Iris pigment epithelial cell (primary cell): ENCODE measurements at places on chromosomes 3 and 15.

GRCh38 chr3:112744825-112745566 lies 101.7 kb downstream of the CD200R1L start:
- DNase-seq: no peak

DNA sequence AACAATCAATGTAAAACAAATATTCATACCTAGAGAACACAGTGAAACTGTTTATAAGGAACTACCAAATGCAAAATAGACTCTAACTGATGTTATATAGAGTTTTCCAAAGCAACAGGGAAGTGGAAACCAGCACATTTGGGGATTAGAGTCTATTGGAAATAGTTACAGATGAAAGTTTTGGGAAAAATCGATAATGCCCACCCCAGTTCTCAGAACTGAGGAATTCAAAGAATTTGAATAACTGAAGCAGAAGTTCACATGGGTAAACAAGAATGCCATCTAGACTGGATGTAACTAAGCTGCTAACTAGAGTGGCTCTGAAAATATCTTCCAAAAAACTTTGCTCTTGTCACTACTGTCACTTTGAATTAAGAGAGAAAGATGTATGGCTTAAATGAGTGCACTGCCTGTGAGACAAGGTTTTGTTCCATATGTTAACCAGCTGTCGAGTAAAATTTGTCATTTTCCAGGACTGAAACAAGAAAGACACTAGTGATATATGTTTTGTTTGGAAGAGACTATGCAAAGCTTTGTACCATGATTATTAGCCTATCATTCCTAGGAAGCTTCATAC lies 9.2 kb upstream of the DENND4A start:
- DNase-seq: no peak

GRCh38 chr3:148510116-148510515 lies 187.6 kb upstream of the AGTR1 start:
- DNase-seq: no peak

DNA sequence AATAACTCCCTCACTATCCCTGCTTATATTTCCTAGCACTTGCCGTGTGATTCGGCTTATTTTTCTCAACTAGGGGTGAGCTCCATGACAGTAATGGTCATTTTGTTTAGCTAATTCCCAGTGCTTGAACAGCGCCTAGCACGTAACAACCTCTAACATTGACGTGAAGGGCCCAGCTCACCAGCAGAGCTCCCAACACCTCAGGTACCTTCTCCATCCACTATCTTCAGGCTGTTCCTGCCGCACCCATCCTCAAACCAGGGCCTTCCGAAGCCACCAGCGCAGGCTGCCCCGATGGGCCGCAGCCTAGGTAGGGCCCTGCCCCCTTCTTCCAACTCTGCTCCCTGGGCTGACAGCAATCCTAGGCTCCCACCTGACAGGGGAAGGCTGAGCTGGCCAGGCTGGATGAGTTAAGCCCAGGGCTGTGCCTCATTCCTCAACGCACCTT lies 751 bp upstream of the RPS17 start:
- DNase-seq: peak; percentile 31

- peak; percentile 45 for DNase-seq
Measured at GRCh38 chr15:71054286-71054952, 60.9 kb upstream of the THSD4 start.

GRCh38 chr3:43185983-43186314 lies 80.1 kb upstream of the POMGNT2 start:
- DNase-seq: no peak

DNA sequence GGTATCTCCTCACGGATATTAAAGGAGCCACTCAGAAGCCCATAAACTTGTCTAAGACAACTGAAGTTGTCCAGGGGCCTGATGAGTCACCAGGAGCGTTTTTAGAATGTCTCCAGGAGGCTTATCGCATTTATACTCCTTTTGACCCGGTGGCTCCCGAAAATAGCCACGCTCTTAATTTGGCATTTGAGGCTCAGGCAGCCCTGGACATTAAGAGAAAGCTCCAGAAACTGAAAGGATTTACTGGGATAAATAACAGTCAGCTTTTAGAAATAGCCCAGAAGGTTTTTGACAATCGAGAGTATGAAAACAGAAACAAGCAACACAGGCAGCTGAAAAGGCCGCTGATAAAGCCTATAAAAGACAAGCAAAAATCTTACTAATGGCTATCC lies 4.1 kb downstream of the DET1 start:
- DNase-seq: no peak

- peak; percentile 78 for DNase-seq
Measured at GRCh38 chr3:159146856-159147435, 345.1 kb downstream of the MFSD1 start.

DNA sequence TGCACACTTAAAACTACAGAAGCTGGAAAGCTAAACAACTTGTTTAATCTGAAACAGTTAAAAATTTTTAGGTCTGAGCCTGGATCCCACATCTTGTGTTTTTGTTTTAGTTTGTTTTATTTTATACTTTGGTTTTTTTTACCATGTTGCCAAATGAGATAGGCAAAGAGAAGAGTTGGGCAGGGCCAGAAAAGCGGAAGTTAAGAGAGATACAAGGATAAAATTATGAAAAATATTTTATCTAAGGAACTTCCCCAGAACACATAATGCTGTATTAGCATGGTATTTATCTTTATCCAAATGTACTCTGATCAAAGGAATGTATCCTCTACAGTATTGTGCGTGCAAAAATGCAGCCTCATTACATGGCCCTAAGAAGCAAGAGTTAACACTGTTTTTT lies 50.7 kb downstream of the PROS1 start:
- no peak for DNase-seq

DNA sequence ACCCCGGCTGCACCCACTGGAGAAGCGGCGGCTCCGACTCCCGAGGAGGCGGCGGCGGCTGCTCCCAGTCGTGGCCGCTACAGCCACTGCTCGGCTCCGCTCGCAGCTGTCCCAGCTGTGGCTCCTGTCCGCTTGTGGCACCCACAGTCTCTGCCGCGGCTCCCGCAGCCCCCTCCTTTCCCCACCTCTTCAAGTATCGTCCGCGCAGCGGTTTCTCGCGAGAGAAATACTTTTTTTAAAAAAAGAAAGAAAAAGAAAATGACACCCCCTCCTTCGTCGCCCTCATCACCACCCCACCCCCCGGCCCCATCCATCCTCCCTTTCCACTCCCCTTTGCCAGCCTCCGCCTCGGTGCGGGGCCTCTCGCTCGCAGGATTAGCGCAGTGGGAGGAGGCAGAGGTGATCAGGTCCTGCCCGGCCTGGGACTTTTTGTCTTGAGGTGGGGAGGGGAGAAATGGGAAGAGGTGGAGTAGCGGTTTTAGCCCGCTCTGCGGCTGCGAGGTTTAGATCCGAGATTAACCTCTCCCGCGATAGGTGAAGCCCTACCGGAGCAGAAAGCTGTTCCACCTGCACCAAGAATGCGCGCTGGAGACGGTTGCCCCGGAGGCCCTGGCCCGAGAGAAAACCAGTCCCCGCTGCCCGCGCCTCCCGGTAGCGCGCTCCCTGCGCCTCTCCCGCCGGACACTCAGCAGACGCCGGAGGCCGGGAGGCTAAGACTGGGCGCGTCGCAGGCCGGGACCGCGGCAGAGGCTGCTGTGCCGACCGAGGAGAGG lies at the start of gene FBN1:
Gene FBN1 (minus strand): TSS at position 152 of the 773 bp plus-strand sequence. CDS start 940 bp downstream, outside the sequence.
- DNase-seq: peak; percentile 87

DNA sequence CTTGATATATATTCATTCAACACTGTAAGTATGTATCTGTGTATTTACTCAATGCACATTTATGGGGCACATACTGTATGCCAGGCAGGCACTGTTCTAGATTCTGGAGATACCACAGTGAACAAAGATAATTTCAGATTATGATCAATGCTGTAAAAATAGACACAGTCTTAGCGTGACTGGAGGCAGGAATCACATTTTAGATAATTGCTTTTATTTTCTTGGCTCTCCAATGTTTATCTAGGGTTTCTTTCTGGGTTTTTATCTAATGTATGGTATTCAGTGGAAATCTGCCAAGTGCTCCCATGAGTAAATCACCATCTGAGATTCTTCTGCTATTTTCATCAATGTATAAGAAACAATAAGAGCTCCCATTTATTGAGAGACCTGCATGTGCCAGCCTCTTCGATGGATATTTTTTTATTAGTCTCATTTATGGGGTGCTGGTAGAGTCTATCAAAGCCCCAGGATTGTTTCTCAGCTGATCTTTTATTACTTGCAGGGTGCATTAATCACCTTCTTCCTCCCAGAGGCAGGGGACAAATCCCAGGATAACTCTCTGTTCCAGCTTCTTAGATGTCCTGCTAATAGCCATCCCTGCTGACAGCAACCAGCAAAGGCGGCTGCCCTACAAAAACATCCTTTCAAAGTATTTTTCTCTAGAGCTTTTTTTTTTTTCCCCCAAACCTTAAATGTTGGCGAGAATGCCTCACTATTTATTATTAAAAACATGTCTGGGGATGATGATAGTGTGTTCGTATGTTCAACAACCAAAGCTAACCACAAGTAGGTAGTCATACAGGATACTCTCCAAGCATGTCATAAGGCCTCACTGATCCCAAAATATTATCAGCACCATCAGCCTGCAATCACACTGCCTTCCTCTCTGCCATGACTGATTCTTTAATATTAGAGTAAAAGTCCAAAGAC lies 331.0 kb upstream of the RASGRP1 start:
- peak; percentile 78 for DNase-seq

DNA sequence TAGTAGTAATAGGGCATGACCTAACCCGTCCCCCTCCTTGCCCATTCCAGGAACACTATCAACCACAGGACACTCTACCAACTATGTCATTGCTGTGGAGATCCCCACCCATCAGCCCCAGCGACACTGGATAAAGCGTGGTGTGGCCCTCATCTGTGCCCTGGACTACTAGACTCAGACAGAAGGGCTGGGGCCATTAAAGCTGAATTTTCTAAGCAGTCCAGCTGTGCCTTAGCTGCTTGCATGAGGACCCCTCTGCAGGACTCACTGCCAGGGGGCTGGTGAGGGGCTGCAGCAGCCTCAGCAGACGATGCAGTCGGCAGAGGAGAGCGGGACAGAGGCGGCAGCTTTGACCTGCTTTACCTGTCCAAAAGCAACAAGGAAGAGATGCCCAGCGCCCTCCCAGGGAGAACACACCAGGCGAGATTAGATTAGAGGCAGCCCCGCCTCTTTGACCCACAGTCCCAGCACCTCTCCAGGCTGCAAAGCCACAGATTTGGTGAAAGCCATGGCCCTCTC lies 44.6 kb downstream of the SEMA3G start:
- DNase-seq: no peak

DNA sequence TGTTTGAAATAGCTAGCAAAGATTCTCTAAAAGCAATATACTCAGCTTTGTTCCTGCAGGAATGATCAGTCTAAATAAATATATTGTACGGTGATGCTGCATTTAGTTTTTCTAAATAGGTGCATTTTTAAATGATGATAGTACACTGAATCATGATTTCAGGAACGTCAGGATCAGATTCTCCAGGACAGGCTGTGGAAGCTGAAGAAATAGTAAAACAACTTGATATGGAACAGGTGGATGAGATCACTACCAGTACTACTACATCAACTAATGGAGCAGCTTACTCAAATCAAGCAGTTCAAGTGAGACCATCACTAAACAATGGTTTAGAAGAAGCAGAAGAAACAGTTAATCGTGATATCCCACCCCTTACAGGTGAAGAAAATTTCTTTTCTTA lies 46.3 kb upstream of the EIF3J start:
- peak; percentile 58 for DNase-seq

DNA sequence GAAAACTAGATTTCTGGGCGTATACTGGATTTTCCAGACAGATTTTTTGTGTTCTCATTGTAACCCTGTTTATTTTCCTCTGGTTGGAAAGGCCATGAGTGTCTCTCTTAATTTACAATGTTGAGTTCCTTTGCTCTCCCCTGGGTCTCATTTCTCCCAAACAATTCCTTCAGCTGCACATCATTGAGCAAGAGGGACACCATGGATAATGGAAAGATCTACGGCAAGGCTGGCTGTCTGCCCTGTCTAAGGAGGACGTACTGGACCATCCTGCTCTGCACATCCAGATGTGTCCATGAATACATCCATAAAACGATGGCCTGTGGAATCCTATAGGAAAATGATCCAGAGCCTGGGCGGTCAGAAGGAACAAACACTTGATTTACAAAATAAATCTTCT lies 258.1 kb upstream of the MCTP2 start:
- DNase-seq: no peak

DNA sequence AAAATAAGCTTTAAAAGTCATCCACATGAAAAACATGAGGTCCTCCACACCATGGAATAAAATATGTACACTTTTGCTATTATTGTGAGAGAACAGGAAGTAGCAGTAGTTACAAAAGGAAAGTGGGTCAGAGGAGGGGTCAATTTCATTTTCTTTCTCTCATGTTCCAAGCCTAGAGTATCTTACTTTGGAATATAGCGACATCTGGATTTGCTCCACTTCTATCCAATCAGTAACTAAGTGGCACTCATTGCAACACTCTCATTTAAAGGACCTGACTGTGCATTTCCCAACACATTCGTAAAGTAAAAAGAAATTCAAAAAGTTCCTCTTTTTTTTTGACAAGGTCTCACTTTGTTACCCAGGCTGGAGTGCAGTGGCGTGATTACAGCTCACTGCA lies 637.3 kb downstream of the TUSC7 start:
- DNase-seq: no peak

DNA sequence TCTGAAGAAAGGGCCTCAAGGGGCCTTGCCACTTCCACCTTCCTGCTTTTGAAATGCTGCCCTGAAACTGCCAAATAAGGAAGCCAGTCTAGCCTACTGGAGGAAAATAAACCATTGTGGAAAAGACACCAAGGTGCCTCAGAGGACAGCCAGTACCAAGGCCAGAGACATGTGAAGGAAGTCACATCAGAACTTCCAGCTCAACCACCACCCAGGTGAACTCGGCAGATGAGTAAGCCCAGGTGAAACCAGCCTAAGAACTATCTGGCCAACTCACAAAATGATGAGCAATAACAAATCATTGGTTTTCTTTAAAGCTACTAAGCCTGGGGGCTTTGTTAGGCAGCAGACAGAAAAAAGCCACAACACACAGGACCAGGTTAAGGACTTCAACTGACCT lies 103.0 kb downstream of the MAGI1 start:
- no peak for DNase-seq

- no peak for DNase-seq
Measured at GRCh38 chr3:481111-481510, 284.5 kb downstream of the CHL1 start.

- DNase-seq: peak; percentile 97
Measured at GRCh38 chr3:129888771-129889170, 4.7 kb downstream of the TMCC1 start.

- no peak for DNase-seq
Measured at GRCh38 chr15:78216276-78217104, 17.9 kb downstream of the ACSBG1 start.
